ENCODE measurements at places on chromosomes 2 and 18.
A peak's percentile ranks its signal among the peaks of the same experiment; 100 is the strongest.

DNA sequence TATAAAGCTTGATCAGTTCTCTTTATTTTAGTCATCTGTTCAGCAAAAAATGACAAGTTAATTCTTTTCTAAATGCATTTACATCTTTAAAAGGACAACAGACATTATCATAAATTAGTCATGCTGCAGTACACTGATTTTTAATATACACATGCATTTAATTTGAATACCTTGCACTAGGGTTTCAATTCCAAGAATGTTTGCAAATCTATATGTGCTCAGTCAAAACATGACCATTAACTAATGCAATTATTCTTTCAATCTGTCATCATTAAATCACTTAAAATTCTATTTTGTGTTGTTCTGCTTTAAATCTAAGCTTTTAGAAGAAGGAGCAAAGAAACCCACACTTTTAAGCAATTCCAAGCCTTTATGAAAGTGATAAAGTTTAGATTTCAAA lies 342.6 kb downstream of the THSD7B start:
- DNase-seq: no peak

- no peak for DNase-seq
These were observed 563.4 kb downstream of the XIRP2 start for GRCh38 chr2:167451496-167452289.

- peak; percentile 52 for DNase-seq
These were observed 997 bp upstream of the TGIF1 start for GRCh38 chr18:3448838-3449511.

DNA sequence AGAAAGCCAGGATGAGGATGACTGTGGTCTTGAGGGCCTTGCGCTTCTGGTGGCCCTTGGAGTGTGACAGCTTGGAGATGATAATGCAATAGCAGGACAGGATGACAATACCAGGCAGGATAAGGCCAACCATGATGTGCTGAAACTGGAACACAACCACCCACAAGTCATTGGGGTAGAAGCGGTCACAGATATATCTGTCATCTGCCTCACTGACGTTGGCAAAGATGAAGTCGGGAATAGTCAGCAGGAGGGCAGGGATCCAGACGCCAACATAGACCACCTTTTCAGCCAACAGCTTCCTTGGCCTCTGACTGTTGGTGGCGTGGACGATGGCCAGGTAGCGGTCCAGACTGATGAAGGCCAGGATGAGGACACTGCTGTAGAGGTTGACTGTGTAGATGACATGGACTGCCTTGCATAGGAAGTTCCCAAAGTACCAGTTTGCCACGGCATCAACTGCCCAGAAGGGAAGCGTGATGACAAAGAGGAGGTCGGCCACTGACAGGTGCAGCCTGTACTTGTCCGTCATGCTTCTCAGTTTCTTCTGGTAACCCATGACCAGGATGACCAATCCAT lies 2.7 kb downstream of the CXCR4 start:
- DNase-seq: no peak

- no peak for DNase-seq
These were observed 133.1 kb upstream of the CTAGE1 start for GRCh38 chr18:22550861-22551260.

GRCh38 chr2:85413592-85414420 lies 3.6 kb upstream of the CAPG start:
- no peak for DNase-seq

GRCh38 chr2:32484937-32485336 lies 128.1 kb downstream of the BIRC6 start:
- DNase-seq: no peak
